ENCODE measurements at places on chromosomes 4 and X.

- DNase-seq, result no peak
These were observed 808.9 kb downstream of the RPA4 start for GRCh38 chrX:97692575-97692974.

DNA sequence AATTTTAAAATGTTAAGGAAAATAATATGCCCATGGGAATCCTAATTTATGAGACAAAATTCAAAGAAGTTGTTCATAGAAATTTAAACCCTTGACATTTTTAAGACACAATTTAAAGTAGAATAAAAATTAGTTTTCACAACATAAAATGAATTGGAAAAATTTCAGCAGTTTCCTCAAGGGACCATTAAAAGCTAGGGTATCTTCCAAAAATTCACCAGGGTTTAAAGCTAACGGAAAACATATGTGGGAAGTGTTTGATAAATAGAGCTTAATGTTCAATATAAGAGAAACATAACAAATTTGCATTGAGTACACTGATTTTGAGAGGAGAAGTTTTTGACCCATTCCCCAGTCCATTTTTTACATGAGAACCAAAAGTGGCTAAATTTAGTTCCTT is 228.9 kb upstream of the TTC29 start:
- DNase-seq, result no peak

DNA sequence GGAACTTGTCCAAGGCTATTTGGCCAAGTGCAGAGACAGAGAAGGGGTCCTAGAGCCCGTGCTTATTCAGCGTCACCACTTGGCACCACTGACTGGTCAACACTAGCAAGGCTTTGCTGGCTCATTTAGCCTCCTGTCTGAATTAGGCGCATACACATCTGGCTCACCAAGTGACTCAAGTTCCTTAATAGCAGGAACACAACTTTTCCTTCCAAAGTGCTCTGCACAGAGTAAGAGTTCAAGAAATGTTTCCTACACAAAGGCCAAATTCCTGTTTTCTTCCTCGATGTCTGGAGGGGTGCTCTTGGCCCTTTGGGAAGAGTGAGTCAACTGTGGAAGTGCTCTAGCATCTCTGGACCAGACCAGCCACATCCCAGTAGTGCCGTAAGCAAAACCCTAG is 26.8 kb upstream of the CENPU start:
- no peak for DNase-seq

- DNase-seq, result no peak
These were observed 2028.3 kb downstream of the PCDH7 start for GRCh38 chr4:32748498-32748897.

- no peak for DNase-seq
These were observed 465.6 kb upstream of the AGA start for GRCh38 chr4:177907736-177908424.

DNA sequence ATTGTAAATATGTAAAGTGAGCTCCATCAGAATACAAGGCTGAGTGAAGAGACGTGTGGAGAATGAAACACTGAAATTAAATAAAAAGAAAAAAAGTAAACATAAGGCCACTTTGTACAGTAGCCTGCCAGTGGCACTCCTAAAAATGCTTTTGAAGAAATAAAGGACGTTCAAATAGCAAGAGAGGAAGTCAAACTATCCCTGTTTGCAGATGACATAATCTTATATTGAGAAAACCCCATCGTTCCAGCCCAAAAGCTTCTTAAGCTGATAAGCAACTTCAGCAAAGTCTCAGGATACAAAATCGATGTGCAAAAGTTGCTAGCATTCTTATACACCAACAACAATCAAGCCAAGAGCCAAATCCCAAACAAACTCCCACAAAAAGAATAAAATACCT is 24.2 kb downstream of the RASSF6 start:
- no peak for DNase-seq

GRCh38 chrX:133444196-133444595 is 28.9 kb upstream of the GPC4 start:
- no peak for DNase-seq

DNA sequence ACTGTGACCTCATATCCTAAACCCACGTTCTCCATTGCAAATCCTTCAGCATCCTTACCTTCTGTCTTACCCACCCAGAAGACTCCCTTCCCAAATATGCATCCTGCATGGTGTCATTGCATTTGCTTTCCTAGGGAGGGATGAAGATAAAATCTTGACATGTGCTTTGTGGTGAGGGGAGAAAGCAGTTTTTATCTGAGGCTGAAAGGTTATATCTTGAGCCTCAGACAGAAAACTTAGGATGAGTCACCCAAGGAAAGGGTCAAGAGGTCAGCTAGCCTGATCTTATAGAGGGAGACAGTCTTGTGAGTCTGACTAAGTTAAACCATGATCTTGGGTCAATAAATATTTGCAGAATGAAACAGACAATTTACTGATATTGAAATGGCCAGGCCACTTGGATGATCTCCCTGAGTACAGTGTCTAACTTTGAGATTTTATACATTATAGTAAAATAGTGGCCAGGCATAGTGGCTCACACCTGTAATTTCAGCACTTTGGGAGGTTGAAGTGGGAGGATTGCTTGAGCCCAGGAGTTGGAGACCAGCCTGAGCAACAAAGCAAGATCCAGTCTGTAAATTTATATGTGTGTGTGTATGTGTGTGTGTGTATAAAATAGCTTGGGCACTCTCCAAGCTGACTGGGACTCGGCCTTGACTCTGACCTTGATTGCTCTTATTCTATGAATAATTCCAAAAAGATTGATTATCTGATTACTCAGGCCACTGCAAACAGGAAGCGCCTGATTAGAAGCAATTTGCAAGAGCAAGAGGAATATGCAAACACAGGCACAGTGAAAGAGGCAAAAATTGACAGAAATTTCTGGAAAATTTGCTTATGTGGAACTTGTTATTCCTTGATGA is 15.4 kb upstream of the FAM9C start:
- DNase-seq, result no peak

- no peak for DNase-seq
These were observed 16.4 kb upstream of the NKRF start for GRCh38 chrX:119622356-119623232.

DNA sequence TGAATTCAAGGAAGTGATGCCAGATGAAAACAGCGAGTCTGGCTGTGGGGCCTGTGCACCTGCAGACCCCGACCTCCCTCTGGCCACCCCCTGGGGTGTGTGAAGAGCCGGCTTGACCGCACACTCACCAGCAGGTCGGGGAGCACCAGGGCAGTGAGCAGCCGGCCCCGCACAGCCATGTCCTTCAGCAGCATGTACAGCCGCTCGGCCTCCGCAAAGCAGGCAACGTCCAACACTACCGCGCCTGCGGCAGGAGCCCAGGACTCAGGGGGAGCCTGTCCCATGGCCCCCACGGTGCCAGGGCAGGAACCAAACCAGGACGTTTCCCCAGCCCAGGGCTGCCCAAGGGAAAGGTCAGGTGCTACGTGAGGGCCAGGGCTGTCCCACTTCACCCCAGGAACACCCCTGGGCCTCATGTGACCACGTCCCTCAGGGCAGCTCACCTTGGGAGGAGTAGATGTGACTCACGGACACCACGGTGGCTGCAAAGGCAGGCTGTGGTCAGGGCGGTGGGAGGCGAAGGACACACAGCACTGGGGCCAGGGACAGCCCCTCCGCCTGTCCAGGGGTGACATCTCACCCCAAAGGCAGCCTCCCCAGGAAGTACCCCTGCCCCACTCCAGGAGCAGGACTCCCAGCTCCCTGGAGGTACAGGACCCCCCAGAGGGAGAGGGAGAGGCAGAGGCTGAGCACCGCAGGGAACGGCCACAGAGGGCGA is 8.2 kb downstream of the DGKQ start:
- no peak for DNase-seq

DNA sequence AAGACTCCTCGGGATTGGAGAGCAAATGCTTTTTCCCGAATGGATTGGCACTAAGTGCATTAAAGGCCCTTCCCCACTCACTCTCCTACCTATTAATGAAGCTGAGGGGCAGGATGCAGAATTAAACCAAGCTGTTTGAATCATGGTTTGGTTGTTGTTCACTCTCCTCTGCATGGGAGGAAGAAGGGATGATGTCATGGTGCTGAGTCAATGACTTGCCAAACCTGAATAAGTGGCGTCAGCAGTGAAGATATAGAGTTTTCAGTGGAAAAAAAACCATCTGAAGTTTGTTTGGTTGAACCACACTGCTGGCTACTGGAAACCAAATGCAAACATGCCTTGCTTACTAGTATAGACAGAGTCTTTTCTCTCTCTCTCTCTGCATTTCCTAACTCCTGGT is 19.8 kb upstream of the ZXDA start:
- DNase-seq, result no peak

GRCh38 chrX:118510111-118510510 is 14.5 kb downstream of the DOCK11 start:
- no peak for DNase-seq

DNA sequence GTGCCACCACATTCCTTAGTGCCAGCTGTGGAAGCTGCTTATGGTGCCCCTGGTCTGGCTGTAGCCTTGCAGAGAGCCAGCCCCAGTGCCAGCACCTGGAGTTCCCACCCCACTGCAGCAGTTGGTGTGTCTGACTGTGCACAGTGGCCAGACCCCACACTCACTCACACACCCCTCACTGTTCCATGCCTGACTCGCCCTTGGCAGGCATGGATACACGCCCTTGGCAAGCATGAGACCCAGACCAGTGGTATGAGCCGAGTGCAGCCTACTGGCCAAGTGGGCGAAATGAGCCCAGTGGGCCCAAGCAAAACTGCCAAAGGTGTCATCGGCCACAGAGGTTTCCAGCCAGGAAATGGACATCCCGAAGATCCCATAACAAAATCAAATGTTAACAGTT is 27.4 kb downstream of the NAA11 start:
- no peak for DNase-seq

DNA sequence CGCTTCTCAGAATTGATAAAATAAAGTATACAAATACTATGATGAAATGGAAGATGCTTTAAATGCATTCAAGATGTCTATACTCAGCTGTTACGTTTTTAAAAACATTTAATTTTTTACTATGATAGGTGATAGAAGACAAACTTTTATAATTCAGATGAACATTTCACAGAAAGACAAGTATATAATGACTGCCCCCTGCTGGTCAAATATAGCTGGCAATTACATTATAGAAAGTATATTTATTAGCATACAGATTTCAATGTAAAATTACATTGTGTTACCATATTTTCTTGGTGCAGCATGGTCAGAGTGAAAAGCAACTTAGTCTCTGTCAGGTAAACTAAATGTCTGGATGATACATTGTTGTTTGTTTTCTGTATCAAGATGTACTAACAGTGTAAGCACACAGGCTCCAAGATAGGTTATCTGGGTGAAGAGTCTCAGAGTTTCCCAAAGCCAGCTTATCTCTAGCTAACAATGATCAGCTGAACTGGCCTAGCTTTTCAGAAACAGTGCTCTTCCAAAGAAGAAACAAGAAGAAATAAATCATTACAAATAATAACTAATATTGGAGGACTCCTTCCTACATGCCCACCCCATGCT is 54.1 kb downstream of the SRPX start:
- no peak for DNase-seq

DNA sequence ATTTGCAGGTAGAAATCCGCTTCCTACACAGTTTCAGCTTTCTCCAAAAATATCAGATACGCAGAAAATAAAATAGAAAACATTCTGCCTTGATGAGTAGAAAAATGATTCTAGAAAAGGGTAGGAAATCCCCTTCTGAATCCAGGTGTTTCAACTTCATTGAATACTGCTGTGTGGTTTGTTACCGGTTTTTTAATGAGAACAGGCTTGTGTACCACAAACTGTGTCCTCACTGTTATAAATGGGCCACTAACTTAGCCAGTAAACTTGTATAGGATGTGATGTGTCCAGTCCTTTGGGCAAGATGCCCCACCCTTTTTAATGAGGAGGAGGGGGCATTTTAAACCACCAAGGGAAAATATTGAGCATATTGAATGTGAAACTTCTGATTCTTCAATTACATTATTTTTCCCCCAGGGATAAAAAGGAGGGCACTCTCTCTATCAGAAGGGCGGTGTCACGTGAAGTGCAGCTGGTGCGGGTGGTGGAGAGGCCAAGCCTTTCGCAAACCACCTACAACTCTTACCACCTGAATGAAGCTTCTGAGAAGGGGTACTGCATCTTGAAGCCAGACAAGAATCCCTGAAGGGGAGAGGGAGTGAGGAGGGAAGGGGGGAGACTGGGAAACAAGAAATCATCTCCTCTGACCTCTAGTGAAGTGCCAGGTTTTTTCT is 4.5 kb downstream of the CXXC4 start:
- no peak for DNase-seq

DNA sequence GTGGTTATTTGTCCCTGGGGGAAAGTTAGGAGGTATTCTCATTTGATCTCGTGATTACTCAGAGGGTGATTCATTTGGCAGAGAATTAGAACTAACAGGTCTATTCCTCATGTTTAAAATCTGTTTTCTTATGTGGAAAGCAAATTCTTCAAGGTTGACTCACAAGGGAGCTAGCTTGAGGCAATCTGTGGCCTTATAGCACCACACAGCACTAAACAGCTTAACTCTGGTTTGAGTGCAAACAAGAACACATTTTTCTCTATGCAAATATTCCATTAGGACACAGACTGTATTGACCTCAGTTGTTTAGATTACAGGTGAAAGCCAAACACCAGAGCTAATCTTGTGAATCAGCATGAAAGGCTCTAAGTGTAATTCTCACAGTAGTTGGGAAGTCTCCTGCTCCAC is 694.4 kb upstream of the POU3F4 start:
- no peak for DNase-seq

GRCh38 chr4:118343501-118343900 is 9.3 kb downstream of the PRSS12 start:
- no peak for DNase-seq

DNA sequence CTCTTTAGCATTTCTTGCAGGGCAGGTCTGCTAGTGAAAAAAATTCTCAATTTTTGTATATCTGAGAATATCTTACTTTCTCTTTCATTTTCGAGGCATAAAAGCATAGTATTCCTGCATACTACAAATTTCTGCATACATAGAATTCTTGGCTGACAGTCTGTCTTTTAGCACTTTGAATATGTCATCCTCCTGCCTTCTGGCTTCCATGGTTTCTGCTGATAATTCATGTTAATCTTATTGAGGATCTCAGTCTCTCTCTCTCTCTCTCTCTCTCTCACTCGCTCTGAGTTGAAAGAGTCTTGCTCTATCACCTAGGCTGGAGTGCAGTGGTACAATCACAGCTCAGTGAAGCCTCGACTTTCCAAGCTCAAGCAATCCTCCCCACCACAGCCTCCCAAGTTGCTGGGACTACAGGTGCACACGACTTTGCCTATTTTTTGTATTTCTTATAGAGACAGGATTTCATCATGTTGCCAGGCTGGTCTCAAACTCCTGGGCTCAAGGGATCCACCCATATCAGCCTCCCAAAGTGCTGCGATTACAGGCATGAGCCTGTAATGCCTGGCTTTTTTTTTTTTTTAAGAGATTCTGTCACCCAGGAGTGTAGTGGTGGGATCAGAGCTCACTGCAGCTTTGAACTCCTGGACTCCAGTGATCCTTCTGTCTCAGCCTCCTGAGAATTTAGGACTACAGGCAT is 161.3 kb downstream of the FNIP2 start:
- DNase-seq, result no peak

DNA sequence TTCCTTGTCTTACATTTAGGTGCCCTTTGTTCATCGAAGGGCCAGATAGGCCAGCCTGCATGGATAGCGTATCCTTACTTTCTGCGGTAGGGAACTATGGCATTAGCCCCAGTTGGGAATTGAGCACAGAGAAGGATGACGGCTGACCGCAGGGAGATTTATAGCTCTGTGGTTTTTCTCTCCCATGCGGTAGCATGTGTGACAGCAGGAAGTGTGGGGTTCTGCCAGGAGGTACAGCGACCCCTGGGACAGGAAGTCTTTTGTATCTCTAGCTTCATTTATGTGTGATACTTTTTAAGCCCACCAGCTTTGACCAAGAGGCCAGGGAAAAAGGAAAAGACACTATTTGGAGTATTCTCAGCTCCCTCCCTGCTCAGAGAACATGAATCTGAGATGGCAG is 33.1 kb downstream of the GAB3 start:
- DNase-seq, result no peak

- no peak for DNase-seq
These were observed 75.8 kb upstream of the NHS start for GRCh38 chrX:17299206-17299605.
